ENCODE measurements at places on chromosomes 1 and 21. TPM values are rescaled to one million over a fixed set of nuclear protein-coding genes. Genes with fewer than 3 reads are reported as not detected.

COL9A2 gene
- 1.2 TPM for total RNA-seq

LRRC3 gene
- total RNA-seq, result 5.1 TPM

TSPAN2 gene
- 2.4 TPM for total RNA-seq

FNDC7 gene
- total RNA-seq, result not detected

PBX1 gene
- 0.12 TPM for total RNA-seq

GJA5 gene
- total RNA-seq, result not detected

CHIA gene
- total RNA-seq, result not detected

SPATA17 gene
- not detected for total RNA-seq

GRCh38 chr1:30914931-30915330 is 6.4 kb upstream of the SDC3 start:
- H3K27me3 ChIP-seq, result peaks cover 22% of the 10 kb centered on the region
- no peaks in the 10 kb centered on the region for H3K36me3 ChIP-seq
- no peak overlapping the region for H3K27ac ChIP-seq
- peaks cover 5% of the 10 kb centered on the region for H3K4me1 ChIP-seq

GRCh38 chr21:41817228-41817627 is 50.4 kb upstream of the RIPK4 start:
- DNase-seq, result peak; percentile 35
- no peak overlapping the region for H3K4me3 ChIP-seq
- H3K4me1 ChIP-seq, result peaks cover 3% of the 10 kb centered on the region
- H3K27ac ChIP-seq, result no peak overlapping the region
- H3K27me3 ChIP-seq, result no peaks in the 10 kb centered on the region

- peaks cover 47% of the 10 kb centered on the region for H3K4me1 ChIP-seq
- H3K36me3 ChIP-seq, result peaks cover 35% of the 10 kb centered on the region
- H3K4me3 ChIP-seq, result peak overlapping the region; percentile 90
- peaks cover 23% of the 10 kb centered on the region for H3K27me3 ChIP-seq
Measured at GRCh38 chr1:182392050-182393028, 749 bp upstream of the GLUL start.

- peak overlapping the region; percentile 39 for H3K4me3 ChIP-seq
- DNase-seq, result peak; percentile 35
- no peak overlapping the region for H3K27ac ChIP-seq
- H3K27me3 ChIP-seq, result peaks cover 31% of the 10 kb centered on the region
- no peaks in the 10 kb centered on the region for H3K36me3 ChIP-seq
- peaks cover 14% of the 10 kb centered on the region for H3K4me1 ChIP-seq
Measured at GRCh38 chr1:32754317-32755097, 51.9 kb upstream of the SYNC start.

DNA sequence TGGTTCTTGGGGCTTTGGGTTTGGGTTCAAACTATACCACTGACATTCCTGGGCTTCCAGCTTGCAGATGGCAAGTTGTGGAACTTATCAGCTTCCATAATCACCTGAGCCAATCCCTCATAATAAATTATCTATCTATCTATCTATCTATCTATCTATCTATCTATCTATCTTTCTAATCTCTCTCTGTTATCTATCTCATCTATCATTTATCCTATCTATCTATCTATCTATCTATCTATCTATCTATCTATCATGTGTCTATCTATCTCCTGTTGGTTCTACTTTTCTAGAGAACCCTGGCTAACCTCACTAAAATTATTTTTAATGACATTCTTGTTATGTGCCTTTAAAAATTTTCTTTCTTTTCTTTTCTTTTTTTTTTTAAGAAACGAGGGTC is 35.8 kb upstream of the AKT3 start:
- H3K27me3 ChIP-seq, result peaks cover 2% of the 10 kb centered on the region
- no peaks in the 10 kb centered on the region for H3K36me3 ChIP-seq
- no peak overlapping the region for H3K4me3 ChIP-seq
- no peaks in the 10 kb centered on the region for H3K4me1 ChIP-seq
- H3K27ac ChIP-seq, result no peak overlapping the region
- no peak for DNase-seq

- H3K36me3 ChIP-seq, result no peaks in the 10 kb centered on the region
- no peak for DNase-seq
- H3K27ac ChIP-seq, result no peak overlapping the region
- H3K4me1 ChIP-seq, result no peaks in the 10 kb centered on the region
- peaks cover 2% of the 10 kb centered on the region for H3K27me3 ChIP-seq
- H3K4me3 ChIP-seq, result no peak overlapping the region
Measured at GRCh38 chr1:182185842-182186756, 124.6 kb upstream of the ZNF648 start.

DNA sequence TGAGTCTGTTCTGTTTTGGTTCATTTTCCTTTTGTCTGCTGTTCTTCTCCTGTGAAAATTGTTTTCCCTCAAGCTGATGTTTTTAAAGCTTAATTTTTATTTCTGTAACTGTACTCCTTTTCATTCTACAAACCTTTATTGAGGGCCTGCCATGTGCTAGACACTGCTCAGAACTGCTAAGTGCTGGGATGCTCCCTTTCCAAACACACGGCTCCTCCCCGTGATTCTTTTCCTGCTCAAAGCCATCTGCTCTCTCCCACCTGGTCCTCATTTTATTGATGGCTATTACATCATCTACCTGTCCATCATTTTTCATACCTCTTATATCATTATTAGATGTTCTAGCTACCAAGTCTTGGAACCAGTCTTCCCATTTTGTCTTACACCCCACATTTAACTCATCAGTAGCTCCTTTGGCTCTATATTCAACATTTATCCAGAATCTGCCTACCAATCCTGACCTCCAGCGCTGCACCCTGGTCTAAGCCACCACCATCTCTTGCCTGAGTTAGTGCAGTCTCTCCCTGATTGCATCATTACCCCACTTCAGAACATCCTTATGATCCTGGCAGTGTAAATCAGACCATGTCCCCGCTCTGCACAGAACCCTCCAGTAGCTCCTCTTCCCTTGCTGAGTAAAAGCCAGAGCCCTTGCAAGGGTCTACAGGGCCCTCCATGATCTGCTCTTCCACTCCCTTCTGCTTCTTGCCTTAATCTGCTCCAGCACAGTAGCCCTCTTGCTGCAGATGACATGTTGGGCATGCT is 118.1 kb downstream of the CACNA1E start:
- H3K36me3 ChIP-seq, result no peaks in the 10 kb centered on the region
- H3K27ac ChIP-seq, result no peak overlapping the region
- DNase-seq, result no peak
- no peak overlapping the region for H3K4me3 ChIP-seq

Measured in activated CD4-positive, alpha-beta T cell treated with anti-CD3 and anti-CD28 coated beads, Interleukin-2, amount 10 ng/mL, durations not matched to agents 7 days and 5 days (primary cell).